Inflammatory macrophage treated with lipopolysaccharide for 1 hour (primary cell): ENCODE measurements at places on chromosomes 7 and 10.

DNA sequence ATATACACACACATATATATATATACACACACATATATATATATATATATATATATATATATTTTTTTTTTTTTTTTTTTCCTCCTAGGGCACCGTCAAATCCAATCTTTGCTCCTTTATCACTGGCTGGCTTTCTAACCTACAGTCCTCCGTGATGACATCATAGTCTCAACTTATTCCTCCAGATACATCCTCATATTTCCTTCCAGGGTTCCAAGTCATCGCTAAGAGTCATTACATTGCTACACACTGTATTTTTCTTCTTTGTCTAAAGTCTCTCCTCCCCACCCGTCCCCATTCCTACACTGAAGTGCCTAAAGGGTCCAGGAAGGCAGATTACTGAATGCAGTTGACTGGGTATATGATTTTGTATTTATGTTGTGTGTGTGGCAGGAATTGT is 1.1 kb upstream of the FAM200A start:
- DNase-seq, result no peak

DNA sequence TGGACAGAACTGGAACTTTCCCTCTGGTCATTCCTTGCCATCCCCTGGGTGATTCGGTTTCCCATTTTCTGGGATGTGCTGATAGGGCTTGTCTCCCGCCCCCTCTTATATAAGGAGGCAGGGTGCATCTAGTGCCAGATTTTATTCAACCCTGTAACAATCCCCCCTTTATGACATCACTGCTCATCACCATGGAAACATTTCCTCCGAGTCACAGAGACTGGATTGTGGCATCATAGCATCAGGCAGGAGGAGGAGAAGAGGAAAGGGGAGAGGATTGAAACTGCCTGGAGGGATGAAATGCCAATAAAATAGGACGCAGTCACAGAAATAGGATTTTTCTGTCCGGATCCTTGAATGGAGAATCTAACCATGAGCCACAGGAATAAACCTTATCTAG is 25.0 kb downstream of the SORCS3 start:
- DNase-seq, result no peak

GRCh38 chr10:74892839-74893238 is 66.4 kb downstream of the KAT6B start:
- no peak for DNase-seq

DNA sequence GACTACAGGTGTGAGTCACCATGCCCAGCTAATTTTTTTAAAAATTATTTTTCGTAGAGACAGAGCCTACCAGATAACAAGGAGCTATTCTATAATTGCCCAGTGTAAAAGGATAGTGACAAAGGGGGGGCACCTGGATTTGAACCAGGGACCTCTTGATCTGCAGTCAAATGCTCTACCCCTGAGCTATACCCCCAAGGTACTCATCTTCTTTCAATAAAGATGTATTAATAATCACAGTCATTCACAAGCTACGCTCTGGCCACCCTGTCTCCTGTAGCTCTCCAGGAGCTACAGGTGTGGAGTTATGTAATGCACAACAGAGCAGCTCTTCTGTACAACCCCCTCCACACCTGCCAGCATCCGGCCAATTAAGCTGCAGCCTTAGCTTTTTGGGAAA is 83.5 kb downstream of the ZNF777 start:
- DNase-seq, result no peak
